ENCODE measurements at places on chromosomes 7 and 10.

DNA sequence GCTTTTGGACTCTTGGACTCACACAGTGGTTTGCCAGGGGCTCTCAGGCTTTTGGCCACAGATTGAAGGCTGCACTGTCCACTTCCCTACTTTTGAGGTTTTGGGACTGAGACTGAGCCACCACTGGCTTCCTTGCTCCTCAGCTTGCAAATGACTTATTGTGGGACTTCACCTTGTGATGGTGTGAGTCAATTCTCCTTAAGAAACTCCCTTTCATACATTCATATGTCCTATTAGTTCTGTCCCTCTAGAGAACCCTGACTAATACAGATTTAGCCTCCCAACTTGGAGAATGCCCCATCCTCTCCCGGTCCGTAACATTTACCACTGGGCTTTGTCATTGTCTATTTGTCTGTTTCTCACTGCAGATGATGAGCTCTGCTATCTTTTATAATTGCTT lies 52.8 kb upstream of the CUL1 start:
- no peak for DNase-seq

- DNase-seq, result no peak
Measured at GRCh38 chr10:22500656-22501340, 155.5 kb downstream of the SPAG6 start.

DNA sequence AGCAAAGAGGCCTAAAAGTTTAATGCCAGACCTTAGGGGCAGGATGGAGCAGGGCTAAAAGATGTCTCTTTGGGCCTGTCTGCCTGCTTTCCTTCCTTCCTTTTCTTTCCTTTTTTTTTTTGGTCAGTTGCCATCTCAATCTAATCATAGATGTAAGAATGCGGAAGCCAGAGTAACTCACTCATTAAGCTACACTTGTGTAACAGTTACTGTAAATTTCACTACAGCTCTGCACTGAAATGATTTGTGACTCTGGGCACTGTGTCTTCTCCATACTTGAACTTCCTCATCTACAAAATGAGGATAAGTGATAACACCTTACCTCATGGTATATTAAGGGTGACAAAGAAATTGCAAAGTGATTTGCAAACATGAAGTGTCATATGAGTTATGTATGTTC lies 75.5 kb upstream of the AGK start:
- no peak for DNase-seq

GRCh38 chr7:41420421-41420820 lies 282.5 kb downstream of the INHBA start:
- no peak for DNase-seq

- no peak for DNase-seq
Measured at GRCh38 chr10:1215862-1216573, 159.8 kb downstream of the WDR37 start.

GRCh38 chr7:81533426-81533825 lies 236.4 kb downstream of the HGF start:
- no peak for DNase-seq

DNA sequence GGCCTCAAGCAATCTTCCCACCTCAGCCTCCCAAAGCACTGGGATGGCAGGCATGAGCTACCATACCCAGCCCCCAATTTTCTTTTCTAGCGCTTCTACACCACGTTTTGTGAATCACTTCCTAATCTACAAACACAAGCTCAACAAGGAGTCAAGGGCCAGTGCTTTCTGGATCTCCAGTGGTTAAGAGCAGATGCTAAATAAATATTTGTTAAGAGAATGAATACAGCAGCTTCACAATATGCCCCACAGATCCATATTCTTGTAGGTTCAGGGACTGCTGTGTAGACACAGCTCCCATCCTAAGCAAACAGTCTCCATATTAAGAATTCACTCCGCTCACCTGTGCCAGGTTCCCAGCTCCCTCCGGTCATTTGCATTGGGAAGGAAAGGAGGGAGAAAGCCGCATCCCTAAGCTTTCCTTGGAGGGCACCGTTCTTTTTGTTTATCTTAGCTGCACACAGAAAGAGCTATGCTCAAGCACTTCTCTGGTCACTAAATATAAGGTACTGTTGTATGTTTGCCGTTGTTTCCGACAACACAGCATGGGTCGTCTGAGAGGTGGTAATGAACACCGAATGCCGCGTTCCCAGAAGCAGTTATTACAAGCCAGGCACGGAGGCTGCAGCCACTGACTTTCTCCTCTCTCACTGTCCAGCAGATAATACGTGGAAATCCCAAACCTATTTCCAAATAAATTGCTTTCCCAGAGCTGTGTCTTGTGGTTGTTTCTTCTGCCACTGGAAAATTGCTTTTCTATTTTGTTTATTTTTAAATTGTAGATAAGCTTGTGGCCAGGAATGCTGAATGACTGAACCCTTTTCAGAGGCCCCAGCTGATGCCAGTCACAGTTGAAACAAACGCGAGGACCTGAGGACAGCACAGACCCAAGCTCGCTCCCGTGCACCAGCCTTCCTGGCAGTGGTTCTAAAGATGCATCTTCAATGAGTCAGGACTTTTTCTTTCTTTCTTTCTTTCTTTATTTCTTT lies 217.1 kb downstream of the PRPF18 start:
- DNase-seq, result no peak

DNA sequence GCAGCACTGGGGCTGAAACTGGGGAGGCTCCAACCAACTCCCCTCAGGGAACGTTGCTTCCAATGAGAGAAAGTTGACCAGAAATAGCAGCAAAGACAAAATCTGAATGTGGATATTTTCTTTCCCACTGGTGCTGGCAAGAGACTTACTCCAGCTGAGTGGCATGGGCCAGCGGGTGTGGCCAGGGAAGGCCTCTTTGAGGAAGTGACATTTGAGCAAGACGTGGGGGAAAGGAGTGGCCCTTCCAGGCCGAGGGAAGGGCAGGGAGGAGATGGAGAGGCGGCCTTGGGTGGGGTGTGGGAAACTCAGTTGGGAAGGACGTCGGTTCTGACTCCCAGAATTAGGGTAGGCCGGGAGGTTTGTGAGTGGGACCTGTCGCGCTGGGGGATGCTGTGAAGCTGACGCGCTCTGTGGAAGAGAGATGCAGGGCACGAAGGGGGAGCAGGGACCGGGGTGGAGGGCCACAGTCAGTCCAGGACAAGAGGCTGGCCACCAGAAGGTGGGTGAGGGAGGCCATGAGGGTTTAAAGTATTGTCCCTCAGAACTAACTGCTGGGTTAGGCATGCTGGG lies 96.7 kb upstream of the IKZF1 start:
- no peak for DNase-seq
